ENCODE measurements at places on chromosomes 7 and 10.

- peak; percentile 37 for DNase-seq
These were observed 35.0 kb downstream of the SRI start for GRCh38 chr7:88184848-88185304.

GRCh38 chr10:128377988-128378387 is 251.8 kb upstream of the MKI67 start:
- no peak for DNase-seq

DNA sequence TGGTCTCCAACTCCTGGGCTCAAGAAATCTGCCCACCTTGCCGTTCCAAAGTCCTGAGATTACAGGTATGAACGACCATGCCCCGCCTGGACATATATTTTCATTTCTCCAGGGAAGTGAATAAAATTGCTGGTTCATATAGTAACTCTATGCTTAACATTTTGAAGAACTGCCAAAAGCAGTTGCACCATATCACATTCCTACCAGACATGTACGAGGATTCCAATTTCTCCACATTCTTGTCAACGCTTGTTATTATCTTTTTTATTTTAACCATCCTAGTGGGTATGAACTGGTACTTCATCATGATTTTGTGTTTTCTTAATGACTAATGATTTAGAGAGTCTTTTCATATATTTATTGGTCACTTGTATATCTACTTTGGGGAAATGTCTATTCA is 21.9 kb upstream of the CPN1 start:
- peak; percentile 82 for DNase-seq

GRCh38 chr7:45081670-45081974 is 7.1 kb downstream of the NACAD start:
- no peak for DNase-seq

DNA sequence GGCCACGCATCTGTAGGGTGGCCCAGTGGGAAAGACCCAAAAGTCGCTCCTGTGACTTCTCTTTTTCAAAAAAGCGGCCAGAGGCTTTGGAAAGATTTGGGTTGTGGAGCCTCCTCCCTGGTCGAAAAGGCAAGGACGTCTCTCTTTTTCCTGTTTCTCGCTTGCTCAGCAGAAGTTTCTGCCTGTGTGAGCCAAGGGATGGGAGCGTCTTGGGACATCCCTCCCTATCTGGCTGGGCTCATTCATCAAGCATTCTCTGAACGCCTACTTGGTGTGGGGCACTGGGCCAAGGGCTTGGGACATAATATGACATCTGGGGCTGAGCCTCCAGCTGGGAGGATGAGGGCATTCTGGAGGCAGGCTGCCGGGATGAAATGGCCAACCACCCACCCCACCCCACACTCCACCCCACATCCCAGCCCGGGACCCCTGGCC is 120.9 kb downstream of the C10orf105 start:
- DNase-seq = peak; percentile 84

GRCh38 chr7:93442478-93443224 is 131.9 kb downstream of the CALCR start:
- DNase-seq = peak; percentile 46

GRCh38 chr7:130292682-130293257 is at the start of gene CPA4:
CPA4 (plus strand) TSS chr7:130293161; CDS start chr7:130293181, 20 bp downstream.
- DNase-seq = peak; percentile 90

DNA sequence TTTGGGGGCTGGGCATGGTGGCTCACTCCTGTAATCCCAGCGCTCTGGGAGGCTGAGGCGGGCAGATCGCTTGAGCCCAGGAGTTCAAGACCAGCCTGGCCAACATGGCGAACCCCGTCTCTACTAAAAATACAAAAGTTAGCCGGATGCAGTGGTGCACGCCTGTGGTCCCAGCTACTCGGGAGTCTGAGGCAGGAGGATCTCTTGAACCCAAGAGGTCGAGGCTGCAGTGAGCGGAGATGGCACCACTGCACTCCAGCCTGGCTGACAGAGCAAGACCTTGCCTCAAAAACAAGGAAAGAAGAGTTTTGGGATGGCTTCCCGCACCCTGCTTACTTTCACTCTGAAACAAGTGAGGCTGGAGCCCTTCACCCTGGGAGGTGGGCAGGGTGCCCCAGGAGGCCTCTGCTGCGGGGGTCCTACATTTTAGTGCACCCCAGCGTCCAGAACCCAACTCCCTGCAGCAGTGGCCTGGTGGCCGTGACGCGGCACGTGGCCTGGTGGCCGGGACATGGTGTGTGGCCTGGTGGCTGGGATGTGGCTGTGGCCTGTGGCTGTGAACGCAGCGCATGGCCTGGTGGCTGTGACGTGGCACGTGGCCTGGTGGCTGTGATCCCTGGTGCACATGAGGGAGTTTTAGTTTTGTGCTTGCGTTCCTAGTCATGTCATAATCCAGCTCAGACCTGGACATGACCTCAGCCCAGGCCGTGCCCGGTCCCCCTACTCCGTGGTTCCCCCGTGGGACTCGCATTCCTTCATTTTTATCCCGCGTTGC is 9.3 kb downstream of the KNDC1 start:
- DNase-seq = no peak

DNA sequence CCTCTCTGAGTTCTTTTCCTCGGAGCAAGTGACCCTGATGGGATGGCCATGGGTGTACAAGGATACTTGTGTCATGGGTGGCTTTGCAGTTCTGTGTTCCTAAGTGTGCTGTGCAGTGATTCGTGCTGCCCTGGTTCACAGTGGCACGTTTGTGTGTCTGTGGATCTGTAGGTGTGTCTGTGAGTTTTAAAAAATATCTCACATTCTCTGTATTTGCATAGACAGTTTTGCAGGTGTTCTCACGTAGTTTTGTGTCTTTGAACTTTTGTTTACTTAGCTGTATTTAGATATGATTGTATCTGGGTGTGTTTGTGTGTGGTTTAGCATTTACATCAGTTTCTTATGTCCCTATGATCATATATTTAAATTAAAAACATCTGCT is 3.7 kb downstream of the ZNF775 start:
- no peak for DNase-seq

DNA sequence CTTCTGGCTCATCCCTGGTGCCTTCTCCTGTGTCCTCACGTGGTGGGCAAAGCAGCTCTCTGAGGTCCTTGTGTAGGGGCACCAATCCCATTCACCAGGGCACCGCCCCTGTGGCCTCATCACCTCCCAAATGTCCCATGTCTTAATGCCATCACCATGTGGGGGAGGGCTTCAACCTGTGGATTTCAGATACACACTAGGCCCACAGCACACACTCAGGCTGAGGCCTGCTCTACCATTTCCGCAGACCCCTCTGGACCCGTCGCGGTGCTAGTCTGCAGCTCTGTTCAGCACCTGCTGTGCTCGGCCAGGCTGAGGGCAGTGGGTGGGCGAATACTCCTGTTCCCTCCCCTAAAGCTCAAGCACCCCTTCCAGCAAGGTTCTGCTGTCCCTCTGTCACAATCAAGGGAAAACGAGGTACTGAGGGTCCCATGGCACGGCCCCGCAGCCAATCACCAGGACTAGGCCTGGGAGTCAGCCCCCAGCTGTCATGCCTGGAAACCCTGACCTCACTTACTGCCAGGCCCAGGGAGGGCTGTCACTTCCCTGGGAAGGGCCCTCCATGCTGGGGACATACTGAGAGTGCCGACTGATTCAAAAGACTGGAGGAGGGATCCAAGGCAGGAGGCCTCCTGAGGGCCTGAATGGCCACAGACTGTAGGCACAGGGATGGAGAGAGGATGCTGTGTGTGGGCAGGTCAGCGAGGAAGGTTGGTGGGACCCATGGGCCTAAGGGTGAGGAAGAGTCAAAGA is 123.8 kb upstream of the RET start:
- no peak for DNase-seq

DNA sequence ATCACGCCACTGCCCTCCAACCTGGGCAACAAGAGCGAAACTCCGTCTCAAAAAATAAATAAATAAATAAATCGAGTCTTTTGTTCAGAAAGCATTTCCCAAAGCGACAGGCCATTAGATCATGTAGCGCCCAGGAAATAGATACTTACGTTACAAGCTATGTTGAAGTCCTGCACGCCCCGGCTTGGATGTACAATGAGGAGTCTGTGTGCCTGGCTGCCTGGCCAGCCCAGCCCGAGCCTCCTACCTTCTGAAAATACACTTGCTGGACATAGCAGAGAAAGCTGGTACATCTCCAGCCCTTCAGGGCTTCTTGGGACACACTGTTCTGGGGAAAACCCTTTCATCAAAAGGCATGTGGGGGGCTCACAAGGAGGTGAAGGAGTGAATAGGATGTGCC is 22.1 kb downstream of the FGFR2 start:
- DNase-seq = no peak

DNA sequence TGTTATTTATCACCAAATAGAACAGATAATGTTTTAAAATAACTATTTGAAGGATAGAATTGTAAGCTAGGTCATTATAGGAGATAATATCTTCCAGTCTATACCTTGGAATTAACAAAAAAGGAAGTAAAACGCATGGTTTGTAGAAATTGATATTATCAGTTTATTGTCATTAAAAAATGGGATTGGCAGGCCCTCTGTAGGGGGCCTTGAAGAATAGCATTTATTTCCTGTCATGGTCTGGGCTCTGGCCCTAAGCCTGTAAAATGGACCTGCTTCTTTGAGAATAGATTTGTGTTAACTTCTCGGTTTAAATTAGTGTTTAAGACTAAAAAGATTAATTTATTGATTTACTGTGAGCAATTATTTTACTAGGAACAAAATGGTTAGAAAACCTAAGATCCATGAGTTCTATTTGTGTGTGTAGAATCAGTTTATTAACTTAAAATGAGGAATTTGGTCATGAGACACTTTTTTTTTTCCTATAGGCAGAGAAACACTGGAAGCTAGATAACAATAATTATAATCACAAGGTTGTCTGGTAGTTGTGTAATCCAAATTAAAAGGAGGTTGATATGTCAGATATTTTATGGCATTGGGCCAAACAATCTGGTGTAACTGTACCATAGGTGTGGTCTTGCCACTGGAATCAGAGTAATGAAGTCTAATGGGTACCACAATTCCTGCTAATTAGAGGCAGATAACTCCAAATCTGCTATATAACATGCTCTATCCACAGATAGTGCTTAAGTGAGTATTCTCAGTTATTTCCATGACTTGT is 197.4 kb upstream of the FOXP2 start:
- peak; percentile 1 for DNase-seq

DNA sequence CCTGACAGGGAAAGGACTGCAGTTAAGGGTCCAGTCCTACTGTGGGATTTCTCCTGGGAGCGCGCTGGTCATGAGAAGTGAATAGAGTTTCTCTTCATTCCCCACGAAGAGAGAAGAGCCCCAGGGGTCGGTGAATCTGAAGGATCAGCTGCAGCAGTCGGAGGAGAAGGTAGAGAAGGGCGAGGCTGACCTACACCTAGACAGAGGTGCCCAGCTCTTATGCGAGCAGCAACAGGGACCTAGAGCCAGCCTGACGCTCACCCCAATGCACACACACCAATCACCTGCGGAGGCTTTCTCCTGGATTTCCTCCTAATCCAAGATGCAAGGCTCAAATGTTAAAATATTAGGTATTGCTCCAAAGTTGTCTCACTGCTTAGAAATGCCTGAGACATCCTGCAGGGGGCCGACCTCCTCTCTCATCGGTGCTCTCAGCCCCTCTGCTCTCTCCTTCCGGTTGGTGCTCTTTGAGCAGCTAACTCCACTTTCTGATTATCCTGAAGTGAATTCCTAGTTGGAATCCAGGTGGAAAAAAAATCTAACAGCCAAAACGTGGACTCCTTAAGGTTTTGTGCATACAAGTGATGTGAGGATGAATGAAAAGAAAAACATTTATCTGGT is 176.4 kb downstream of the AHR start:
- no peak for DNase-seq

- DNase-seq = no peak
These were observed 88.9 kb downstream of the GTF2IRD1 start for GRCh38 chr7:74542558-74543117.

DNA sequence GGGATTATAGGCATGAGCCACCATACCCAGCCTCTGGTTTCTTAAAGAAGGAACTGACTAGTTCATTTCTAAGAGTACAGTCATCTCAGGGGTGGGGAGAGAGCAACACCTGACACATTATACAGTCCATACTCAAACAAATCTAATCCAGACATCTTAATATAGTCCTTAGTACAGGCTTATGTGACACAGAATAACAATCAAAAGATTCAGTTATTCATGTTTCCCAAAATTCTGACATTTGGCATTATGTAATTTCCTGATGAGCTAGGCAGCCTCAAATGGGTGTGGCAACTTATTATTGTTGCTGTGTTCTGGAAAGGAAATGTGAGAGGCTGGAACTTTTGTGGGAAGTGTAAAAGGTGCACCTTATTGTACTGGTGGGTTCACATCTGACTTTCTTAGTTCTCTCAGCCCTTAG is 116.3 kb downstream of the WDFY4 start:
- DNase-seq = peak; percentile 34

DNA sequence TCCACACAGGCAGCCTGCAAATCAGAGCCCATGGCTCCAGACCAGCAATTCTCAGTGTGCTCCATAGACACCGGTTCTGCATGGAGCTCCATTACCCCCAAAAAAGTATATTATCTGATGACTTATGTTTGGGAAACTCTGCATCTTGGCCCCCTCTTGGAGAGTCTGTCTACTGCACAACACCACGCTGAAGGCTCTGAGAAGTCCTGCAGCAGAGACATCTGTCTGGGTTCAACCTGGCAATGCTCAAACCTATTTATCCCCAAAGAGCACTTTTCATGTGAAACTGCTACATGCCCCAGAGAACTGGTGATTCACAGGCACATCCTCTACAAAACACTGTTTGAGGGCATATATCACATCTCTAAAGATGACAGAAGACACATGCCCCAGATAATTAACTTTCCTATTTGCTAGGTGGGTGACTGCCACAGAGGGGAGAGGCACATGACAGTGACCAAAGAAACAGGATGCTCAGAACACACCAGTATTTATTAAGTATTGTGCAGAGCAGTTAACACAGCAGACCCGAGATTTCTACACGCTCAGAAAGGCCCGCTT is 83.8 kb downstream of the DLG5 start:
- DNase-seq = no peak

DNA sequence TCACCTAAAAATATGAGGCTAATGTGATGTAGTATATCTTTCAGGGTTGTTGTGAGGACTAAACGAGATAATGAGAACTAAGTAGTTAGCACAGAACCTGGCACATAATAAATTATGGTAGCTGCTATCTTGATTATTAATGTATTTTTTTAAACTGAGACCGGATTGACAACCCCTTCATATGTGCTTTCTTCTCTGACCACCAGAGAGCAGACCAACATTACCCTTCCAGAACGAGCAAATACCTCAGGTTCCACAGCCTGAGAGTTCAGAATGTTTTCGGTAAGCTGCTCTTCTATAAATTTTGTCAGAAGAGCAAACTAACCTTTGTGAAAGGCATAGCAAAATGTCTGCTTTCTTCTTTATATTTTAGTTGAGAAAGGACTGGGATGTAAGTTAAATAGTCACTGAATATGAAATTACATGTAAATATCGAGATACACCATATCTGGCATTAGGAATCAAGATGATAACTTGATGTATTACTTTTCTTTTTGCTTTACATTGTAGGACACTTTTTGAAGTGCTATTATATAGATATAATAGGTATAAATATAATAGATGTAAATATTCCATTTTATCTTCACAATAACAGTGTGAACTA is 13.6 kb upstream of the BPGM start:
- peak; percentile 84 for DNase-seq

- DNase-seq = no peak
These were observed 71.7 kb downstream of the PPP1R17 start for GRCh38 chr7:31758755-31759154.

Data from cardiac fibroblast (primary cell).